ENCODE measurements at places on chromosomes 3 and 15.

DNA sequence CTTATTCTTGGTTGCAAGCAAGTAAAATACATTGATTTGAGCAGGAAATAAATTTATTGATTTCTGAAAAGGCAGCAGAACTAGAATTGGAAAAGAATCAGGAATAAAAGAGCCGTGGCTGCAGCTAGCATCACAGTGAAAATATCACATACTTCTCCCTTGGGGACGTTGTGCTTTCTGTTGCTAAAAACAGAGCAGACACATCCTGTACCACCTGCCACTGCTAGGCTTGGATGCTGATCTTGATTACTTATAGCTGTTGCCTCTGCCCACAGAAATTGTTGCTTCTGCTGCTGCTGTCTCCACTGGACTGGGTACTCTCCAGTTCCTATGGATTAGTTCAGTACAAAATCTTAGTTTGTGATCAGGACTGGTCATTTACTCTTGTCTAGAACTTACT is 283.8 kb downstream of the C3orf38 start:
- H3K27ac ChIP-seq, result no peak overlapping the region
- no peaks in the 10 kb centered on the region for H3K36me3 ChIP-seq
- H3K4me1 ChIP-seq, result no peaks in the 10 kb centered on the region
- H3K27me3 ChIP-seq, result no peaks in the 10 kb centered on the region
- DNase-seq, result no peak
- H3K4me3 ChIP-seq, result no peak overlapping the region

- H3K4me1 ChIP-seq, result peaks cover 3% of the 10 kb centered on the region
- H3K36me3 ChIP-seq, result peaks cover 14% of the 10 kb centered on the region
- DNase-seq, result no peak
- H3K27me3 ChIP-seq, result no peaks in the 10 kb centered on the region
These were observed 12.2 kb downstream of the RNF111 start for GRCh38 chr15:58999694-59000093.

- H3K4me3 ChIP-seq, result no peak overlapping the region
- no peak for DNase-seq
- no peaks in the 10 kb centered on the region for H3K27me3 ChIP-seq
- H3K36me3 ChIP-seq, result no peaks in the 10 kb centered on the region
- H3K4me1 ChIP-seq, result no peaks in the 10 kb centered on the region
- no peak overlapping the region for H3K27ac ChIP-seq
These were observed 463.1 kb upstream of the NECTIN3 start for GRCh38 chr3:110608566-110608965.

DNA sequence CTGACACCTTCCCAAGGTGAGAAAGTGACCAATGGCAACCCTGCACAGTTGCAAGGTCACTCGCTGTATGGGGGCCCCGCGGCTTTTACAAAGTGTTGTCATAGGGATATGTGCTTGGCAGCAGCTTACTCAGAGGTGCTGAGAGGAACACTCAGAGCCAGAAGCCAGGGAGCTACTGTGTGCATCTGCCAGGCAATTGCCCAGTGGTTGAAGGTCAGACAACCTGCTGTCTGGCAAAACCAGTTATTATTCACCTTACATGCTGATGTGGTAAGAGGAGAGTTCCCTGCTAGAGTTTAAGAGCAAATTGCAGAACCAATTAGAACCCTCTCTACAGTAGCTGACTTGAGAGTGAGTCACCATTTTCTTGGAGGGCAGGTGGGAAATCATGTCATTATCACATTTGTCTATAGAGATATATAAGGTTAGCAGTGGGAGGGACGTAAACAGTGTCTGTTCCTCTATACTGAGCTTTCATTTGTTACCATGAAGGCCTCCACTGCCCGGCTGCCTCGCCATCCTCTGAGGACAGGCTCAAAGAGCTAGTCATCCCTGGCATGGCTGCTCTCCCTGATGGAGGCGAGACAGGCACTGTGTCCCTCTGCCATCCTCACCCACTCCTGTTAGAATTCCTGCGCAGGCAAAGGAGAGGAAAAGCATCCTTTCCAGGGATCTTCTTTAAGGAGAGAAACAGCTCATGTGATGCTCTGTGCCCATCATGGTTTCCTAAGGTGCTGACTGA is 274.4 kb downstream of the PLCL2 start:
- H3K4me1 ChIP-seq, result no peaks in the 10 kb centered on the region
- no peak overlapping the region for H3K4me3 ChIP-seq
- peaks cover 62% of the 10 kb centered on the region for H3K36me3 ChIP-seq

- peaks cover 15% of the 10 kb centered on the region for H3K4me1 ChIP-seq
- no peak overlapping the region for H3K4me3 ChIP-seq
- H3K36me3 ChIP-seq, result no peaks in the 10 kb centered on the region
These were observed 81.4 kb upstream of the LMOD3 start for GRCh38 chr3:69203631-69204314.

DNA sequence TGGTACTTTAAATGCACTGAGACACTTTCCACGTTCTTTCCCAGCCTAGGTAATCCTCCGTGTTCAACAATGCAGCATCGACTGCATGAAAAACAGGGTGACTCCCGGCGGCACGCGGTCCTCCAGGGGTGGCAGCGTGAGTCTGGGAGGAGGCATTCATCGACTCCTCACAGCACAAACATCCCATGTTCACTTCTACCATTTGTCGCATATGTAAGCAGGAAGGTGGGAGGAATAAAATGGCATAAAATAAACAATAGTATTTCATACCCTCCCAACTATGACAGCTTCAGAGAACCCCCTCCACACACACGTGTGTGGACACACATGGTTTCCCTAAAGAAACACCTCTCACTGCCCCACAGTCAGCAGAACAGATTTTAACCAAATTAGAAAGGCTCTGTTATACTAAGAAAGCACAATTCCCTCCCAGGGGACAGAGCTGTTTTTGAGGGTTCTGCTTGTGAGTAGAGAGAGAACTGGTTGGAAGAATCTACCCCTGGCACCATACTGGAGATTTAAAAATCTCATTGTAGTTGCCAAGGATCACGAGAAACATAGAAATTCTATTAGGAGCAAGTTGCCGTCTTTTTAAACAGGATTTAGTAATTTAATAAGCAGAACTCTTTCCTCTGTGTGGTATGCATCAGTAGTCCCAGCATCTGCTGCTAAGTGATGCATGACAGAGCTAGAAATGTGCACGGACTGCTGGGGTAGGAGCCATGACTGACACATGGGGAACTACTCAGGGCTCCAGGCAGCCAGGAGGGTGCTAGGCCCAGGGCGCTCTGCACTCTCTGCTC is 6.0 kb downstream of the FAM43A start:
- no peaks in the 10 kb centered on the region for H3K36me3 ChIP-seq
- H3K4me1 ChIP-seq, result no peaks in the 10 kb centered on the region
- no peak overlapping the region for H3K4me3 ChIP-seq
- H3K27ac ChIP-seq, result no peak overlapping the region
- peaks cover 15% of the 10 kb centered on the region for H3K27me3 ChIP-seq

DNA sequence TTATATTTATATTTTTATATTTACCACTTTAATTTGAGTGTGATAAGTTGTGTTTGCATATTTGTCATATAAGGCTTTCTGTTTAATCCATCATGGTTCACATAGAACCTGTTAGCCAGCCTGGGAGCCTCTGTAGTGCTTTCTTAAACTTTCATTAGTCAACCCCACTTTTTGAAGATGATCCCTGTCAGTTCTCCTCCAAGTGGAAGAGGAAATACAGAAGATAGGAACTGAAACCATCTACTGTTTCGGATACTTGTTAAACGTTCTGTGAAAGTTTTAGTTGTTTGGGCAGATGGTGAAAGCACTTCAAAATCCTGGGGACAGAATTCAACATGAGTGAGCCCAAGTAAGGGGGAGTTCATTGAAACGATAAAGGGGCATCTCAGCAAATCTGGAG is 4.6 kb upstream of the SAMMSON start:
- H3K4me1 ChIP-seq, result no peaks in the 10 kb centered on the region
- no peak overlapping the region for H3K4me3 ChIP-seq
- no peak for DNase-seq
- H3K27ac ChIP-seq, result no peak overlapping the region
- H3K36me3 ChIP-seq, result no peaks in the 10 kb centered on the region

GRCh38 chr3:41031401-41031800 is 167.9 kb upstream of the CTNNB1 start:
- H3K27ac ChIP-seq, result no peak overlapping the region
- no peaks in the 10 kb centered on the region for H3K36me3 ChIP-seq
- H3K4me3 ChIP-seq, result no peak overlapping the region
- no peak for DNase-seq
- H3K27me3 ChIP-seq, result no peaks in the 10 kb centered on the region

DNA sequence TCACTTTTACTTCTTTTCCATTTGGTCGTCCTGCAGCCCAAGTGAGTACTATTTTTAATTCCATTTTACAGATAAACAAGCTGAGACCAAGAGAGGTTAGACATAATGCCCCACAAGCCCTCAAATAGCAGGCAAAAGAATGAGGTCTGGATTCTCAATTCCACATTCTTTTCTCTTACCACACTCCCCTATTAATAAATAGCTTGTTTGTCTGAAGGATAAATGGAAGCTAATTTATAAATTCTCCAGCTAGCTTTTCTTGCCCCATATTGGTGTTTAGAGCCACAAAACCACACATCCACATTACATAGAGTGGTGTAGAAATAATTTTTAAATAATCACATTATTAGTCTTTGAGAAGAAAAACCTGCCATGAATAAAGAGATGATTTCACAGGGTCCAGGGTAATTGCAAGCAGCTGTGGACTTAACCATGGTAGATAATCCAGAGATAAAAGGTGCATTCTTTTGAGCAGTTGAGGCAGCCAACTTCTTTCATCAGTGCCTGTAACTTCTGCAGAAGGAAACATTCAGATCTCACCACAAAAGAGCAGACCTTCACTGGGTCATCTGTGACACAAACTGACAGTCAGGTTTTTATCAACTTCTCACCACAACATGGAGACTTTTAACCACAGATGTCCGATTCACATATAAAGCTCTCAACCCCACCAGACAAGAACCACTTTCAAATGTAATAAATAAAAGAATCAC is 313.4 kb upstream of the STT3B start:
- no peaks in the 10 kb centered on the region for H3K27me3 ChIP-seq
- H3K27ac ChIP-seq, result no peak overlapping the region
- no peak overlapping the region for H3K4me3 ChIP-seq
- no peaks in the 10 kb centered on the region for H3K36me3 ChIP-seq

DNA sequence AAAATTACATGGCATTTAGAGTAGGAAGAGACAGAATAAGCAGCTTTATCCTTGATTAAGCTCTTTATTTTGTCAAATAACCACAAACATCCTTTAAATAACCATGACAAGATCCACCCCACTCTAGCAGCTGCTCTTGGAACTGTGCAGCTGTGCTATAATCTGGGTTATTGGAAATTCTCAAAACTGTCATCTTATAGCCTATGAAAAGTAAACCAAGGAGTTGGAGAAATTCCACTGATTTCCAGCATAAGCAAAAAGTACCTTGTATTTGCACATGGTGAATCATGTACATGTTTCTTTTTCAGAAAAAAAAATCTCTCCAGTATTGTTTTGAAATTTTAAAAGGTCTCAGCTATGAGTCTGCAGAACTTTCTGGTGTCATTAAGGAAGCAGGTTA is 88.8 kb upstream of the ABI3BP start:
- H3K27ac ChIP-seq, result no peak overlapping the region
- no peaks in the 10 kb centered on the region for H3K4me1 ChIP-seq
- DNase-seq, result no peak
- no peaks in the 10 kb centered on the region for H3K27me3 ChIP-seq
- H3K36me3 ChIP-seq, result no peaks in the 10 kb centered on the region

GRCh38 chr3:179286331-179286730 is 35.4 kb upstream of the KCNMB3 start:
- H3K4me1 ChIP-seq, result no peaks in the 10 kb centered on the region
- H3K36me3 ChIP-seq, result no peaks in the 10 kb centered on the region
- DNase-seq, result no peak

DNA sequence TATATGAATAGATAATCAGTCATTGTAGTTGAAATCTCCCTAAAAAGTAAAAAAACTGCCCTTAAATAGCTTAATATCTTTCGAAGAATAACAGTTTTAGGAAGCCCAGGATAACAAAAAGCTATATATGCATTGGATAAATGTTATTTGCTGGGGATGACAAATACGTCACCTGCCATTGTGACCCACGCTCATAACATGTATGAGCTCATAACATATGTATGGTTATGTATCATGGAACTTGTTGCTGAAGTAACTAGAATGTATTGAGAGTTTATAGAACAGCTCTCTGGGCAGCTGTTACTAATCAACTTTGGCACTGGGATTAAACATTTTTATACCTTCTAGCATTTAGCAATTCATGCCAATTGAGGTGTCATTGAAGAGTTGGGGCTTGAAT is 1.7 kb upstream of the LRCH3 start:
- no peaks in the 10 kb centered on the region for H3K27me3 ChIP-seq
- no peaks in the 10 kb centered on the region for H3K36me3 ChIP-seq
- no peak for DNase-seq
- H3K4me1 ChIP-seq, result peaks cover 4% of the 10 kb centered on the region
- H3K4me3 ChIP-seq, result no peak overlapping the region
